ENCODE measurements at places on chromosomes 5 and 9.

GRCh38 chr9:18371621-18372020, 102.3 kb upstream of the ADAMTSL1 start:
- DNase-seq, result no peak

- DNase-seq, result no peak
Observed at GRCh38 chr5:8473827-8474568, 605.0 kb downstream of the MTRR start.

GRCh38 chr5:28512648-28513047, 1474.3 kb upstream of the CDH9 start:
- no peak for DNase-seq

DNA sequence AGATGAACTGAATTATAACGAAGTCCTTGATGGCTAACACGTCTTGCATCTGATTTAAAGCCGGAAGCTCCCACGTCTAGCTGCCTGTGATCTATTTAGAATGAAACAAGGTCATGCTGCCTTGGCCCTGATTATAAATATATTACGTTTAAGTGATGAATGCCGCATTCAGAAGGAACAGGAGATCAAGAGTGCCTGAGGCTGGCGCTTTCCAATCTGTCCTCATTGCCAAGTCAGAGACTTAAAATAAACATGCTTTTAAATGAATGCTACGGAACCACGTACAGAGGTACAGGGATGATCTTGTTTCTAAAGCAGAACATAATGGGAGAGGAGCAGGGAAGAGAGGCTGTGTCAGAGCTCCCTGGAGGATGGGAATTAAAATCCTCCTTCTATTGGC, 292.8 kb downstream of the TLE1 start:
- DNase-seq, result no peak

DNA sequence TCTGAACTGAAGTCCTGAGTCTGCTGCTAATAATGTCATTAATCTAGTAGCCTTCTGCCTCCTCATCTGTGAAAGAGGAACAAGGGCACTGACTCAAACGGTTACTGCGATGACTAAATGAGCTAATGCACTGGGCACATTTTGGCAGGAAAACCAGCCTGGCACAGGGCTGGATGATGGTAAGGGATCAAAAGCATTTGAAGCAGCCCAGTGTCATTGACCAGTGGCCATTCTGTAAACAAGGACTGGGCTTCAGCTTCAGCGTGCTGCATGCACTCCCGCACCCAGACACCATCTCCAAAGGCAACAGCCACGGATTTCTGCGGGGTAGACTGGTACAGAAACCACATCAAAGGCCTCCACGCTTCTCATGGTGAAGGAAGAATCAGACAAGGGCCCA, 8.0 kb downstream of the GCNT4 start:
- DNase-seq, result no peak

- DNase-seq, result no peak
Observed at GRCh38 chr9:127664678-127665507, 41.9 kb upstream of the CFAP157 start.

- no peak for DNase-seq
Observed at GRCh38 chr5:1368236-1368635, 23.3 kb upstream of the CLPTM1L start.

DNA sequence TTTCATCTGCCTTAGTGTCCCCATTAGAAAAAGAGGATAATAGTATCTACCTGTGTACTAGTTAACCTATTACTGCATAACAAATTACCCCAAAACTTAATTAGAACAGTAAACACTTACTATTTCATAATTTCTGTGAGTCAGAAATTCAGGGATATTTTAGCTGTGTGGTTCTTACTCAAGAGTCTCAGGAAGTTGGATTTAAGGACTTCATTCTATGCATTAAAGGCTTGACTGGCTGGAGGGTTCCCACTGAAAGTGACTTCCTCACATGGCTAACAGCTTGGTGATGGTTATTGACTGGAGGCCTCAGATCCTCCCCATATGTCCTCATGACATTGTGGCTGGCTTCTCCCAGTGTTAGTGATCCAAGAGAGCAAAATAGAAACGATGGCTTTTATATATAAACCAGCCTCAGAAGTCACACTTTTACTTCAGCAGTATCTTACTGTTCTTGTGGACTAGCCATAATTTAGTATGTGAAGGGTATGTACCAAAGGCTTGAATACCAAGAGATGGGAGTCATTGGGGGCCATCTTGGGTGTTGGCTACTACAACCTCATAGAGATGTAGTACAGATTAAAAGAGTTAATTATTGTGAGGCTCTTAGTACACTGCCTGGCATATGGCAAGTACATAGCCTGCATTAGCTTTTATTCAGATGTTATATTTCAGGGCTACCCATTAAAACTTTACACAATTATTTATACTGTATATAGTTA, 9.9 kb downstream of the RAD23B start:
- no peak for DNase-seq

- no peak for DNase-seq
Observed at GRCh38 chr5:164671640-164672039, 1166.2 kb downstream of the MAT2B start.

GRCh38 chr5:127521138-127521770, 3.8 kb downstream of the PRRC1 start:
- DNase-seq, result no peak

GRCh38 chr9:21030389-21031035, 928 bp downstream of the HACD4 start:
- peak; percentile 30 for DNase-seq

DNA sequence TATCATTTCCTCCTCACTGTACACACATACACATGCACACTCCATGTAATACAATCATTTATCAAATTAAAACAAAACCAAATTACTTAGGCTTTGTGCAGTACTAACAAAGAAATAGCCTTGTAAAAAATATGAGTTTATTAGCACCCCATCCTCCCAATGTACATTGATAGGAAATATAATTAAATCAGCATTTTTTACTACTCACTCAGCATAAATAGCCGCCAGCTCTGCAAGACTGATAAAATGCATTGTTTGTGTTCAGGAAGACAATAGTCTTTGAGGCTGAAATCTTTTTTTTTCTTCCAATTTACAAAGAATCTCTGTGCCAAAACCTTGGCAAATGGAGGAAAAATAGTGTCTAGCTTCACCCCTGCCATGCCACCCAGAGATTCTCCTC, 497.6 kb upstream of the ADAMTS16 start:
- no peak for DNase-seq

DNA sequence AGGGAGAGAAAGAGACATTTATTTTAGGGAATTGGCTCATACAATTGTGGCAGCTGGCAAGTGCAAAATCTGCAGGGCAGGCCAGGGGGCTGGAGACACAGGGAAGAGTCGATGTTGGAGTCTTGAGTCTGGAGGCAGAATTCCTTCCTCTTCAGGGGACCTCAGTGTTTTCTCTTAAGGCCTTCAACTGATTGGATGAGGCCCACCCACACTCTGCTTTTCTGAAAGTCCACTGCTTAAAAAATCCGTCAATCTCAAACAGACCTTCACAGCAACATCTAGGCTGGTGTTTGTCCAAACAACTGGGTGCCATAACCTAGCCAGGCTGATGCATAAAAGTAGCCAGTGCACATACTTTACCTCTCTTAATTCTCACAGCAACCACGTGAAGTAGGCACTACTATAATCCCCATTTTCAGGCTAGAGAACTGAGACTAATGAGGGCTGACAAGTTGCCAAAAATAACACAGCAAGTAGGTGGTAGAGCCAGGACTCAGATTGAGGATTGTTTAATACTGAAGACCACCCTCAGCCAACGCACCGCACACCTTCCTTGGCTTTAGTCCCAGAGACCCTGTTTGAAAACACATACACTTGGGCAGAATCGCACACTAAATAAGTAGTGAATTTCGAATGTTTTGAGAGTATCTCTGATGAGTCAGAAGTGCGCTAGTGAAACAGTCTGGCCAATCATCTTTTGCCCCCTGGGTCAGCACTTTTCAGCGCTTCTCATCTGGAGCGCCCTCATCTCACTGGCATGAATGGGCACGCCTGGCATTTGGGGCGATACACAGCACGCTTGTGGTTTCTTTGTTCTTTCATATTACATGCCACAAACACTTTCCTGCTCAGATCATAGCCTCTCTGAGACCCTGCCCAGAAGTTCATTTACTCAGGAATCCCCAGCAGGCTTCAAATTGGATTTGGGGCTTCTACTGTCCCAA, 591.4 kb downstream of the CCDC171 start:
- no peak for DNase-seq

GRCh38 chr9:113562653-113563381, 99.3 kb downstream of the RGS3 start:
- DNase-seq, result no peak

- no peak for DNase-seq
Observed at GRCh38 chr9:127982912-127983311, 2.1 kb upstream of the EEIG1 start.

DNA sequence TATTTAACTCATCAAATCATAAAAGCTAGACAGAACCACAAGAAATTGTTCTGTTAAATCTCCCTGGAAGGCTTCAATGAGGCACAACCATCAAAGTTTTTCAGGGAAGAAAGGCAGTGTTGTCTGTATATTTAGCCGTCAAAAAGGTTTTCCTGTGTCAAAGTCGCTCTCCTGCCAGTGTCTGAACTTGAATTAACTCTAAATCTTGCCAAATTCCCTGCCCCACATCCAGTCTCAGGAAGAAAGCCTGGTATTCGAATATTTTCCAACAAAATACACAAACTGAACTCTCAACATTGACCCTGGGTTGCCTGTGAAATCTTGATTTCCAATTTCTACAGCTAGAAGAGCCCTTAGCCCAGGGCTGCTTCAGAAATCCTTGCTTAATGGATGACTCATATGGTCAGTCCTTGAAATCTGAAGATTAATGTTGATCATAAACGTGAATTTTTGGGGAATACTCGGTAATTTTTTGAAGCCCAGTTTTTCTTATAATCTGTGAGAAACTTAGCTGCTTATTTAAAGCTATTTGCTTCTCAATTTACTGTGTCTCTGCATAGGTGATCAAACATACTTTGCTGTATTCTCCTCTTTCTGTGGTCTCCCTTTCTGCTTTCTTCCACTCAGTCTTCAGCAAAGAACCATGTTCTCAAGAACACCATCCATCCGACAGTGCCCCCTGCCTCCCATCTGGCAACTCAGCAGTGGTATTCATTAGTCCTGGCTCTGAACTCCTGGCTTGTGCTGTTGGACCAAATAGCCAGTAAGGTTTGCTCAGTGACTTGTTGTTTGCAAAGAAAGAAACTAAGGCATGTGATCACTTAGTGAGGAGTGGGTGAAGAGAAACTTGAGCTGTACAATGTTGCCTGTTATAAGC, 58.9 kb downstream of the NREP start:
- no peak for DNase-seq

GRCh38 chr5:133228316-133228715, 176.5 kb downstream of the HSPA4 start:
- no peak for DNase-seq

DNA sequence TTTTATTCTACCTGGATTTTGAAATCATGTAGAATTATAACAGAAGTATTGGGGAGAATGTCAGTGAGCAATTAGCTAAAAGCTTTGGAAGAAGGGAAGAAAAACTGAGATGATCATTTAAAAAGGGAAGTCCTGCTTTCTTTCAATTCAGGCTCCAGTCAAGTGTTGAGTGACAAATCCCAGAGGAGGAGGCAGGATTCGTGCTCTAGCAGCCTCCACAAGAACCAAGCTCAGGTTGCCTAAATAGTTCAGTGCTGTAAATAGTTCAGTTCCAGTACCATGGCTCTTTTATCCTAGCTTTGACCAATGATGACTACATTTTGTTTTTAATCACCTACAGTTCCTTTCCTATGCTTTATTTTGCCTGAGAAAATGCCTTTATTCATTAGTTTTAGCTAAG, 204.9 kb upstream of the NREP start:
- no peak for DNase-seq

Data from stimulated activated naive CD8-positive, alpha-beta T cell treated with anti-CD3 and anti-CD28 coated beads, Interleukin-15, amount 100 ng/mL, for 72 hours (primary cell).